ENCODE measurements at places on chromosomes 2 and 18.

DNA sequence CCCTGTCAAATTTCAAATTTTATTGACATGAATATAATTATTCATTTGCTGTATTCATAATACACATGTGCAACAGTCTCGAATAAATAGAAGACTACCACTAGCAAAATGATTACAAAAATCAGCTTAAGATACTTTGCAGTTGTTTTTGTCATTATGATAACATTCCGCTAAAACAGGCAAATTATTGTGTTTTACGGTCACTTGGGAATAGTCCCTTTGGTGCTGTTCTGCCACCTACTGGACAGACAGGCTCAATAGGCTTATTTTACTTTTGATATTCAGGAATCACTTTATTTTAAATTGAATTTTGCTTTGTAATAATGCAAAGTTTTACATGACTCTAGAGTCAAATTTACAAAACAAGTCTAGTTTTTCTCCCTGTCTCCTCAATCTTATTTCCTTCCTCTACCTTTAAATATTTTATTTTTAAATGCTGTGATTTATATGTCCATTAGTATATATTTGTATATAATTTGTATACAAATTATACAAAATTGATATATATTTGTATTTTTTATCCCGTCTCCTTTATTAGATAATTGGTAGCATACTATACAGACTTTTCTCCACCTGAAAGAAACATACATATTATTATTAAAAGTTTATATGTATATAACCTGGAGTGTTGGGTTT, 456.3 kb downstream of the DLGAP1 start:
- DNase-seq: peak; percentile 45

- no peak for DNase-seq
Measured at GRCh38 chr2:233037078-233037477, 4.6 kb downstream of the NEU2 start.

GRCh38 chr2:202990501-202990900, 24.2 kb upstream of the NBEAL1 start:
- no peak for DNase-seq

DNA sequence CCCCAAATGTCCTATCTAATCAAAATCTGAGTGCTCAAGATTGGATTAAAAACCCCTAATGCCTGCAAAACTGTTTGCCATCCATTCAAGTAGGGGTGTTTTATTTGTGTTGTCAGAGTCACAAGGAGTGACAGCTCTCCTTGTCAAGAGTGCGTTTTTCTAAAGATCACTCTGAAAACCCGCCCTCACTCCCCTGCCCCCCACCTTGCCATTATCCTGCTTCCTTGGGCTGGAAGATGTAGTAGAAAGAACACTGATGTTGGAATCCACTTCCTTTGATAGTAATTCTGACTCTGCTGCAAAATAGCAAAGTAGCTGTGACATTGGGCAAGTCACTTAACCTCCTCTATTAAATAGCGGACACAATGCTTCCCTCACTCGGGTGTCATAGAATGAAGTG, 155.6 kb downstream of the TSN start:
- DNase-seq: no peak

GRCh38 chr18:2218101-2218500, 353.2 kb downstream of the METTL4 start:
- no peak for DNase-seq

DNA sequence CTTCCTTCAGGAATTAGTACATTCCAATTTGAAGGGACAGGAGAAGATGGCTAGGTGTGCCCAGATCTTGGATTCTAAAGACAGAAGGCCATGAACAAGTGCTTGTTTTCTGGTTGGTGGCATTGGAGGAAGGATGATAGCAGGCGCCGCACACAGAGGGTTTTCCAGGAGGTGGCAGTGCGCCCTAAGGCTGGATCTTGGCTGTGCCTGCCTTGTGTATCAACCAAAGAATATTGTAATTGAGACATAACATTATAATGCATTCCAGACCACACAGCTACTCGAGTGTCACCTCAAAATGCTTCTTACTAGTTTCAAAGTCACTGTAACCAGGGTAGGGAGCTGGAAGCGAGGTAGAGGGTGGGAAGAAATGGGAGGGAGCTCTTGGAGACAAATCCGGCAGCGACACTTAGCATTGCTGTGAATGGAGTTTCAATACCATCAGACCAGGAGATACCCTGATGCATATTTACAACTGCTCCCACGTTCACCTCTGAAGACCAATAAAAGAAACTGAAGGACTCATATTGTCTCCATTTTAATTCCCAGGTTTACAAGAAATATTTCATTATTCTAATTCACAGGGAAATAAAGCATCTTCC, 42.5 kb downstream of the CPO start:
- peak; percentile 29 for DNase-seq

GRCh38 chr2:30981510-30981909, 156.7 kb downstream of the GALNT14 start:
- DNase-seq: no peak

GRCh38 chr2:72011791-72012190, 135.9 kb downstream of the CYP26B1 start:
- no peak for DNase-seq

DNA sequence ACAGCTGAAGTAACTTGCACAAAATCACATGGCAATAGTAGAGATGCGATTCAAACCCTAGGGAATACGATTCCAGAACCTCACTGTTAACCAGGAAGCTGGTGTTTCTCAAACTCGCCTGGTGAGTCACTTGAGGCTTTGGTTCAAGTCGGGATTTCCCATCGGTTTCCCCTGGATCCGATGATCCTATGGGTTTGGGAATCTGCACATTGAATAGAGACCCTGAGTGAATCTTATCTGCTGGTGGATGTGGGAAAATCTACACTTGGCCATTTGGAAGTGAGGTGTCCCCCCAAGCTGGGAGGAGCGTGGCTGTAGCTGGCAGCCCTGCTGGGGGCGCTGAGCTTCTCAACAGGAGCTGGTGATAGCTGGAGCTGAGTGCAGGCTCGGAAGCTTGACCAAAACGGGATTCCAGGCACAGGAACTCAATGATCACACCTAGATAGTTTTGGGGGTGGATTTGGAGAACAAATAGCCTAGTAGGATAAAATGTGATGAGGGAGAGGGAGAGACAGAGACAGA, 135.4 kb downstream of the PRKCE start:
- no peak for DNase-seq

DNA sequence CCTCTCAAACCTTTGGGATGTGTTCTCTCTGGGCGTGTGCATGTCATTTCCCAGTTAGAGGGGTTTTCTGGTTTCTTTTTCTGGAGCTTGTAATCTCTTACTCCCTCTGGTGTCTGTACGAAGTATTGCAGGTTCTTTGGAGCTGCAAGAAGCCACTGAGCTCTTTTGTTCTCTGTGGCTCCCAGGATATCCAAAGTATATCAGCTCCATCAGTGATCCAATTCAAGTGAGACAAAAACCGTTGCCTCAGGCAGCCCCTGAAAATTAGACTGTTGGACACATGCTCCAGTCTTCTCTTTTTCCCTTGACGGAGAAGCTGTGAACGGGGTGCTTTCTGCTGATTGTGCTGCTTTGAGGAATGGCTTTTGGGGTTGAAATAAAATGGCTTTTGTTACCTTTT, 59.0 kb upstream of the LDLRAD4 start:
- DNase-seq: peak; percentile 34

DNA sequence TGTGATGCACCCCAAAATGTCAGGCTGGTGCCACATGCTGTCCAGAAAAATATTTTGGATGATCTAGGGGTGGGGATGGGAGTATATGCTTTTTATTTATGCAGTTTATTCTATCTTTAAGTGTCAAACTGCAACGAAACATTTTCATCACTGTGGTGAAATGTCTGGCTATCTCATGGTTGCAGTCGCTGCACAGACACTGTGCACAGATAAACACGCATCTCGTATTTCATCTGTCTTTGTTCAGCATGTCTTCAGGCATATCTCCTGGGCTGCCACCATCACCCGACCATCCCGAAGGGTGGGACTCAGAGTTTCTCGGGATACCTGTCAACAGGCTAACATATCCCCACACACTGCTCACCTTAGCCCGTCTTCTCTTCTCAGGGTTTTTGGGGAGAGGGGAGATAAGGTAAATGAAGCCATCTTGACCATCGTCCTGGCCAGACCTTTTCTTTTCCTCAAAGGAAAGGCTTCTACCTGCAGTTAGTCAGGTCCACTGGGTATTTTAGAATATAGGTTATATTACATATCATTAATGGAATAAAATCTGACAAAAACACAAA, 80.7 kb upstream of the NABP1 start:
- no peak for DNase-seq

GRCh38 chr18:54774981-54775665, 53.2 kb upstream of the RAB27B start:
- no peak for DNase-seq

DNA sequence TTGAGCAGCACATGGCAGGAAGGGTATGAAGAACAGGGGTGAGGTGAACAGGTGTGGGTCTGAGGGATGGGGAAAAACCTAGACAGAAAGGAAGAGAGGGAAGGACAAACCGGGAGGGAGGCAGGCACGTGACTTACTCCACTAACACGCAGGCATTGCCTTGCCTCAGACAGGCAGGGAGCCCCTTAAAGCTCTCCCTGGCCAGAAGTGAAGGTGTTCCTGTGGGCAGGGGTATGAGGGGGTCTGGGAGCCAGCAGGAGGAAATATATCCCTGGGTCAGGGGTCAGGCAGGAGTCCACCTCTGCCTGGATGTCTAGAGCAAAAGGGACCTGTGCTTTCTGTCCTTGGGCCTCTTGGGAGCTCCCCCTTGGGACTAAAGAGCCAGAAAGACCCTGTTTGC, 135.3 kb upstream of the EPAS1 start:
- DNase-seq: no peak

DNA sequence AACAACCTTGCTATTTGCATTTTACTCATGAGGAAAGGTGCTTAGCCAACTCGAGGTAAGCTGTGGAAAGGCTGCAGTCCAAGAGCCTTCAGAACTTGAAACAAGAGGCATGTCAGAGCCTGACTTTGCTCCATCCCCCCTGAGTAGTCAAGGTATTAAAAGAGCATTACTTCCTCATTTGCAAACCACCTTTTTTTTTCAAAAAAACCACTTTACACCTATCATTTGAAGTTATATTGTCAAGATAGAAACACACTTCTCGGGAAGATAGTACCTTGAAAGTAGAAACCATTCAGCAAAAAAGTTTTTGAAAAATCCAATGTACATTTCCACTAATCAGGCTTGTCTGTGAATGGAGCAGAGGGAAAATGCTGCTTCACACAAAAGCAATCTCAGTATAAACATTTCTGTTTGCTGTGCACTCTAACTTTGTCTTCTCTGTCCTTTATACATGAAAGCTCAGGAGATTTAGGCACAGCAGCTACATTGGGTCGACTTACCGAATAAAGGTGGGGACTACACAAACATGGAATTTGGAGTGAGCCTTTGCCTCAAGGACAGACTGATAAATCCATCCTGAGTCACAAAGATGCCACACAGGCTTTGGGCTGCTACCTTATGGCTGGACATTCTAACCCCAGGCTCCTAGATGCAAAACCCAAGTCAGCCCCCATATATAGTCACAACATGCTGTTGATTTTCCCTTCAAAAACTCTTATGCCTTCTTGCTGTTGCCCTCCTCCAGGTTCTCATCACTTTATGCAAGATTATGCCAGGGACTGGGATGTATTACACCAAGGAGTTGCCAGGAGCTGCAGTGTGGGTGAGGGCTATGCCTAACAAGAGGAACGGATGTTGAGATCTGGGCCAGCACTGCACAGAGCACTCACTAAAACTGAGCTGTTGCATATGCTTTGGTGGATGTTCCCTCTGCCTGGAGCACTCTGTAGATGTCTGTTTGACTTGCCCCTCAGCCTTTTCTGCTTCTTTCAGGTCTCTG, 41.4 kb upstream of the EML4 start:
- no peak for DNase-seq

DNA sequence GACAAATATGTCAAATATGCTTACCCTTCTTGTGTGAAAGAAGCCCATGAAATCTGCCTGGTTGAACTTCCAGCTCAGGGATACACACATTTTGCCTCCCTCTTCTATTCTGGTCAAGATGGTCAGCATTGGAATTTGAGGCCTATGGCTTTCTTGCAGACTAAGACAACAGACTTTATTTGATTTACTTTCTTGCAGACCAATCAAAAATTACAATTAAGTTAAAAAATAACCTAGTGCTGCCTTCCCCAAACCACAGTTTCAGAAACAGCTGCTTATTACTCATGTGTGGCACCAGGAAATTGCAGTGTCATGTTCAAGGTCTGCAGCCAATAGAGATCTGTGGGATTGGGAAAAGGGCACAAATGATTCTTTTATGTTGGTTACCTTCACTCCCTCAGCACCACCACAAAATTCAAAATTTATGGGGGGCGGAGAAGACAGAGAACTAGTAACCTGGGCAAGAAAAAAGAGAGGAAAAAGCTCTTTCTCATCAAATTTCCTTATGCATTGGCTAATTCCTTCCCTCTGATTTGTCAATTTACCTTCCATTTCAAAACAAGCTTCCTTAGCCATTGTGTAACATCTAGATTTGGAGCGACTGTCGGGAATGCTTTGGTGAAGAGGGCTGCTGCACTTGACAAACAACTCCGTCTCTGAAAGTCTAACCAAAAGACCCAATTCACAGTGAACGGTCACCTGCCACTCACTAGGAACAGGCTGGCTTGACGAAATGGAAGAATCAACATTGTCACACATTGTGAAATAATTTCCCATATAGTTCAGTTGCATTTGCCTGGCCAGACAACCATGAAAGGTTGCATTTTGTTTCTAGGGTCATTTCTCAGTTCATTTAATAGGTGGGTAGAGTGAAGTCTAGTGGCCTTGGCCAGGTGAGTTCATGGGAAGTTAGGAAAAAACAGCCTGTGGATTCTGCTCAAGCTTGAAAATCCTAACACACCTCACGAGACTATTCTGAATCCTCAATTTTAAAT, 100.4 kb upstream of the FZD5 start:
- DNase-seq: no peak

- no peak for DNase-seq
Measured at GRCh38 chr2:134438371-134438770, 184.5 kb downstream of the MGAT5 start.

GRCh38 chr2:189702071-189702470, 27.6 kb downstream of the ANKAR start:
- DNase-seq: no peak

DNA sequence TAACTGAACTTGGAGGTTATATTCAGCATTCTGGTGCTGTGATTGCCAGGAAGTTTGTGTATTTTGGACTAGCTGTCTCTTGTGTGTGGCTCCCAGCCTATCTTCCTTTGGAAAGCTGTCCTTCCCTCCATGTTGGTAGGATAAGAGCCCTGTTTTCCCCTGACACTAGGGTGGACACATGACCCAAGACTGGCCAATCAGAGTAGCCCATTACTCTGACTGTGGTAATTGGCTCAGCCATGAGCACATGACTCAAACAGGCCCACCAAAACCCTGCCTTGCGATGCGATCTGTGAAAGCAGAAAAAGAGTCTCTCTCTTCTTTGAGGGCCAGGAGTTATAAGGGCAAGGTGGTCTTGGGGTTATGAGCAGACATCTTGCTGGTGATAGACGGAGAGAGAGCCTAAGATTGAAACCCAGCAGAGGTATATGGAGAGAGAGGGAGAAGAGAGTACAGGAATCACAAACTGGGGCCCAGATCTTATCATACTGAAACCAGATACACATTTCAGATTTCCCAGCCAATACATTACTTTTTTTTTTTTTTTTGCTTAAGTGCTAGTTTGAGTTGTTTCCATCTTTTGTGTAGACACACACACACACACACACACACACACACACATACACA, 45.3 kb upstream of the SERPINE2 start:
- no peak for DNase-seq

GRCh38 chr2:43838560-43839267, at the start of the genes ABCG5 and ABCG8:
Gene ABCG5 (minus strand): TSS chr2:43838839. CDS start chr2:43838679, 160 bp downstream.
Gene ABCG8 (plus strand): TSS chr2:43838971. CDS start chr2:43839054, 83 bp downstream.
- DNase-seq: no peak

- no peak for DNase-seq
Measured at GRCh38 chr18:10477121-10477862, 22.9 kb downstream of the APCDD1 start.

GRCh38 chr18:42041793-42042192, 86.8 kb downstream of the PIK3C3 start:
- no peak for DNase-seq
